ENCODE measurements at places on chromosomes 4 and X. TPM values are rescaled to one million over a fixed set of nuclear protein-coding genes. Genes with fewer than 3 reads are reported as not detected.

Gene XAGE2
- polyA plus RNA-seq = not detected

Gene SH3D19
- 60.7 TPM for polyA plus RNA-seq

Gene CLIC2
- polyA plus RNA-seq = 6.6 TPM

Gene GABRB1
- polyA plus RNA-seq = not detected

Gene MMRN1
- 4.5 TPM for polyA plus RNA-seq

Gene VCX2
- not detected for polyA plus RNA-seq

Gene CASP3
- 47.7 TPM for polyA plus RNA-seq

Gene AGTR2
- polyA plus RNA-seq = 59.3 TPM
